Myometrial cell (primary cell): ENCODE measurements at places on chromosomes 12 and 14. TPM values are rescaled to one million over a fixed set of nuclear protein-coding genes. Genes with fewer than 3 reads are reported as not detected.

Gene DPY19L2
- 1.4 and 7.6 TPM in 2 replicates for total RNA-seq

Gene EFS
- total RNA-seq: 10.5 and 11.8 TPM in 2 replicates

Gene L3HYPDH
- total RNA-seq: 21.8 and 23.9 TPM in 2 replicates

Gene HOXC11
- total RNA-seq: 1.2 and 3.2 TPM in 2 replicates

Gene RNASE7
- not detected in 2 replicates for total RNA-seq

Gene RTN1
- total RNA-seq: not detected in 2 replicates

Gene SLC17A8
- total RNA-seq: 0.29 TPM in 1 of 2 replicates, not detected in the other

Gene EMP1
- total RNA-seq: 229 and 483 TPM in 2 replicates

Gene GDF11
- 13.3 and 15.9 TPM in 2 replicates for total RNA-seq

Gene VSX2
- total RNA-seq: not detected in 2 replicates

Gene PZP
- not detected in 2 replicates for total RNA-seq

Gene C12orf57
- total RNA-seq: 314 and 317 TPM in 2 replicates

Gene OVCH1
- total RNA-seq: under 0.01 TPM in 1 of 2 replicates, not detected in the other

Gene DGKA
- 19.9 and 32.4 TPM in 2 replicates for total RNA-seq

Gene DHRS2
- total RNA-seq: 0.29 TPM in 1 of 2 replicates, not detected in the other

Gene TMEM263
- 97.2 and 129 TPM in 2 replicates for total RNA-seq

Gene RPS6KL1
- total RNA-seq: 1.1 and 2.6 TPM in 2 replicates

Gene KERA
- 0.18 TPM in 1 of 2 replicates, not detected in the other for total RNA-seq

Gene SLC2A14
- total RNA-seq: not detected in 2 replicates

Gene SLC8A3
- not detected in 2 replicates for total RNA-seq

Gene ANKRD33
- total RNA-seq: not detected in 2 replicates

Gene CLEC2D
- total RNA-seq: 0.53 and 7.8 TPM in 2 replicates

Gene CPNE8
- 8.2 and 8.6 TPM in 2 replicates for total RNA-seq

Gene FKBP3
- total RNA-seq: 43.8 and 64.3 TPM in 2 replicates

Gene CLEC6A
- total RNA-seq: not detected in 2 replicates

Gene GDF3
- not detected in 2 replicates for total RNA-seq

Gene KRT77
- not detected in 2 replicates for total RNA-seq

Gene GUCY2C
- total RNA-seq: not detected in 2 replicates

Gene C12orf50
- not detected in 2 replicates for total RNA-seq

Gene ZDHHC22
- not detected in 2 replicates for total RNA-seq

Gene REM2
- total RNA-seq: 0.58 TPM in 1 of 2 replicates, not detected in the other
